ENCODE measurements at places on chromosomes 5 and 9.

- no peak for DNase-seq
Observed at GRCh38 chr9:14442956-14443355, 129.0 kb upstream of the NFIB start.

- peak; percentile 44 for DNase-seq
Observed at GRCh38 chr5:61167382-61167781, 5.1 kb upstream of the SMIM15 start.

DNA sequence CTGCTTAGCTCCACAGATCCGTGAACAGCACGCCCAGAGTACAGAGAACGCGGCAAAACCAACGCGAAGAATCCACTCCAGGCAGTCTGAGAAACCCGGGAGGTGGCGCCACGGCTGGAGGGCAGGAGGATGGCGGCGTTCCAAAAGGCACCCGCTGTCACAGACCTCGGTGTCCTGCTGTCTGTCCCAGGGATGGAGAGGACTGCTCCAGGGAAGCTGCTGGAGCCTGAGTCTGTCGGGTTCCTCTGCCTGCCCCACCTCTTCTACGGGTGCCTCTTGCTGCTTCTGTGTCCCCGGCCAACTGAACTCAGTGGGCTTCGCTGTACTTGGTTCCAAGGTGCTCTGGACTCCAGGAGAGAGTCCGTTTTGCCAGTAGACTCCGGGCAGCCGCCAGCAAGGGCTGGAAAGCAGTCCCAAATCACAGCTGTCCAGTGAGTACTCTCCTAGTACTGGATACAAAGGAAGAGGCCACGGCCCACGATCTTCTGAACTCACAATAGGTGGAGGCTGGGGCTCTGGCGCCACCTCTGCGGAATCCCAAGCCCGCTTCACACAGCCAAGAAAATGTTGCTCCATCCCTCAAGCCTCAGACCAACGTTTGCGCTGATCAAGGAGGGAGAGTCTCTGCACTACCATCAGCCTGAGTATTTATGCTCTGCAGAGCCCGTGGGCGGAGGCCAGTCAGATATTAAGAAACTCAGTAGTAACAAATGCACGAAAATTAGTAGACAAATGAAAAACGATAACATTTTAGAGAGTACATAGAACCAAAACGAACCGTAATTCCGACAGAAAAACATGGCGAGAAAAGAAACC is 440 bp downstream of the ANXA2R start:
- DNase-seq, result peak; percentile 78

DNA sequence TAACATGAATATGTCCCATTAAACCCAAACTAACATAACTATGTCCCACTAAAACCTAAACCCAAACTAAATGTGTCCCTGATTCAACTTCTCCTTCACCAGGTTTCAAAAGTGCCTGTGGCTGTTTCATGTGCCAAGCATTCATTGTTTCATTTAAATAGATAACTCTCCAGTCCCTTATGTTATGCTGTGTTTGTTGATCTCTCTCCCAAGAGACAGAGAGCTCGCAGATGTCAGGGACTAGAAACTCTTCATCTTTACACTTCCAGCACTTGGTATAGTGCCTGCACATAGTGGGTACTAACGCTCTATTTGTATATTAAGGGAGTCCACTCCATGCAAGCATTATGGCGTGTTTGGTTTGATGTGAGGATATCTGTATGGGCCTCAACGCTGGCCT is 118.0 kb downstream of the GPBP1 start:
- no peak for DNase-seq

- peak; percentile 27 for DNase-seq
Observed at GRCh38 chr5:45694255-45694814, 1.8 kb downstream of the HCN1 start.

DNA sequence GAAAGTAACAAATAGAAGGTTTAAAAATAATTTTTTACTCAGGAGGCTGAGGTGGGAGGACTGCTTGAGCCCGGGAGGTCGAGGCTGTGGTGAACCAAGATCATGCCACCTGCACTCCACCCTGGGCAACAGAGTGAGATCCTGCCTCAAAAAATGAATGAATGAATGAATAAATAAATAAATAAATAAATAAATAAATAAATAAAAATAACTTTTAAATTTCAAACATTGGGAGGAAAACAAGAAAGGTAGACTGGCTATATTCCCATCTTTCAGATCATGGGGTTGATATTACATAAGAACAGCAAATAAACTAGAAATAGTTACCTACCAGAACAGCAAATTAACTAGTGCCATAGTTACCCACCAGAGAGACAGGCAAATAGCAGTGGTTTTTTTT is 75.7 kb downstream of the LHX2 start:
- DNase-seq, result no peak
